ENCODE measurements at places on chromosomes 1 and 21. TPM values are rescaled to one million over a fixed set of nuclear protein-coding genes. Genes with fewer than 3 reads are reported as not detected.

Gene FCRL4
- total RNA-seq: not detected

Gene ST6GALNAC5
- 1.1 TPM for total RNA-seq

Gene RAB7B
- 7.7 TPM for total RNA-seq

Gene USP33
- total RNA-seq: 89.8 TPM

Gene CELF3
- not detected for total RNA-seq

Gene BPNT1
- 18.1 TPM for total RNA-seq
